ENCODE measurements at places on chromosomes 3 and 15.

GRCh38 chr15:35481992-35482391 lies 64.0 kb downstream of the DPH6 start:
- peak; percentile 48 for DNase-seq

GRCh38 chr3:46974421-46975171 lies 1.9 kb downstream of the CCDC12 start:
- no peak for DNase-seq

DNA sequence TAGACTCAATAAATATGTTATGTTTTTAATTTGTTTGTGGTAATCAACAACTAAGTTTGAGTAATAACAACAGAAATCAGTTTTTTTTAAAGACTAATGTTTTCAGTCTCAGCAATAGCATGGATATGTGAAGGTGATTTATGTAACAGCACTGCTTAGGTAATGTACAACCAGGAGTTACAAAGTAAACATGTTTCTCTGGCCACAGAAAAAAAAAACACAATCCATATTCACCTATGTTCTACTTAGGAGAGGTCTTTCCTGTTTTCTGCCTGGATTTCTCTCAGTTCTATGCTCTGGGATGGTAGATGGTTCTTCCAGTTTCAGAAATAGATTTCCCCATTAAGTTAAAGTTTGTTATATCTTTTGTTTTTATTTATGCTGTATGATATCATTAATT lies 579.4 kb downstream of the SI start:
- peak; percentile 83 for DNase-seq

- no peak for DNase-seq
These were observed 25.4 kb upstream of the SEMA6D start for GRCh38 chr15:47691882-47692281.

- no peak for DNase-seq
These were observed 83.6 kb downstream of the FAIM start for GRCh38 chr3:138692152-138692551.

GRCh38 chr3:32384938-32385337 lies 6.7 kb upstream of the CMTM7 start:
- DNase-seq, result peak; percentile 5

DNA sequence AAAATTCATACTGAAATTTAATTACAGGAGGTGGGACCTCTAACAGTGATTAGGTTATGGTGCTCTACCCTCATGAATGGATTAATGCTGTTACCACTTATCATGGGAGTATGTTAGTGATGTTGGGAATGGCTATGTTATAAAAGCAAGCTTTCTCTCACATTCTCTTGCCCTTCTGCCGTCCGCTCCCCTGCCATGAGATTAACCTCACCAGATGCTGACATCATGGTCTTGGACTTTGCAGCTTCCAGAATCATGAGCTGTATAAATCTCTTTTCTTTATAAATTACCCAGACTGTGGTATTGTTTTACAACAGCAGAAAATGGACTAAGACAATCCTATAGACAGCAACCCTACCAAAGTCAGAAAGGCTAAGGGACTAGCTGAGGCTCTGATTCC lies 884.8 kb downstream of the FHIT start:
- DNase-seq, result no peak

DNA sequence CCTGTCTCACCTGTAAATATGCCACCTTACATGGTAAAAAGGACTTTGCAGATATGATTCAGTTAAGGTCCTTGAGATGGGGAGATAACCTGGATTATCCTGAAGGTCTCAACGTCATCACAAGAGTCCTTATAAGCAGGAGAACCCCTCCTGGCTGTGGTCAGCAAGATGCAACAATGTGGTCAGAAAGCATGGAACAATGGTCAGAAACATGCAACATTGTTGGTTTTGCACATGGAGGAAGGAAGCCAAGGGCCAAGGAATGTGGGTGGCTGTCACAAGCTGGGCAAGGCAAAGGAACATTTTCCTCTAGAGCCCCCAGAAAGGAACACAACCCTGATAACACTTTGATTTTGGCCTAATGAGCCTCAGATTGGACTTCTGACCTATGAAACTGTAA lies 9.4 kb upstream of the SUMF1 start:
- DNase-seq, result no peak

- no peak for DNase-seq
These were observed 588.8 kb upstream of the ADAMTS9 start for GRCh38 chr3:65276551-65276950.

DNA sequence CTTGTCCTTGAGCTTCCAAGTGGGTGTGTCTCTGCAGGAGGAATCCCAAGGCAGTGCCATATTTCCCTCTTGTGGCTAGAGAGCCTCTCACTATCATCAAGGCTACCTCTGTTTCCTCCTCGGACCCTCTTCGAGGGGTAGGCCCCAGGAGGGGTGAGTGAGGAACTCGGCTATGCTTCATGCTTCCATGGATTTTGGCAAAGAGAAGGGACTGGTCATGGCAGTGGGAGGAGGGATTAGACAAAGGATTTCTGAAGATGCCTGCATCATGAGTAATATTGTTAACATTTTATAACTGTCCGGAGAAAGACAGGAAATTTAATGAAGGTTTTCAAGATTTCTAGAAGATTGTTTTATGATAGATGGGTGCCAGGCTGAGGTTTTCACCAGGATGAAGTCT lies 241.5 kb downstream of the CLSTN2 start:
- no peak for DNase-seq

DNA sequence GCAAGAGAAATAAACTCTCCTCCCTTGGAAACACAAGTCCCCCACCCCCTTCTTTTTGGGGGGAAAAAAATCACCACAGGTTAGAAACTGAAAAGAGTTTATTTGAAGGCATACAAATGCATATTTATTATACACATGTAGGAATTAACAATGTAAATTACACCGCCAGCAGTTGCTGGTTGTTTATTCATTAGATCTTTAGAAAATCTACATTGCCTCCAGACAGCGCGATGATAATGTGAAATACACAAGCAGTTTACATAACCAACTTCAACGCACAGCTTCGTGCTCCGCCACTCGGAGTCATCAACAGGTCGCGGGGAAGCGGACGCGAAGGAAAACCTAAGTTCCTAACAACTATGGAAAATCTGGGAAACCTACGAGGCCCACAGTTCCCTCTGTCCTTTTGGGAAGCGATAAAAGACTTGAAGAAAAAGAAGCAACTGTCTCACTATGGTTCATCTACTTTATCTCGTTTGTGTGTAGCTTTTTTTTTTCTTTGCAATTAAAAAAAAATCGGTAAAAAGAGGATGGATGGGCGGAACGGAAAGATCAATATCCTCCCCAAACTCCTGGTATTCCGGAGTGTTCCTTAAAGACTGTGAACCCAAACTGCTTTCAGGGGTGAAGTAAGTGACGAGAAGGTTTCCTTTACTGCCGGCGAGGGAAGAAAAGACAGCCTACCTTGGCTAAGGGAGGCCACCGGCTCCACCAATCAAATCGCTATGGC lies 8.4 kb upstream of the FOXB1 start:
- peak; percentile 57 for DNase-seq

DNA sequence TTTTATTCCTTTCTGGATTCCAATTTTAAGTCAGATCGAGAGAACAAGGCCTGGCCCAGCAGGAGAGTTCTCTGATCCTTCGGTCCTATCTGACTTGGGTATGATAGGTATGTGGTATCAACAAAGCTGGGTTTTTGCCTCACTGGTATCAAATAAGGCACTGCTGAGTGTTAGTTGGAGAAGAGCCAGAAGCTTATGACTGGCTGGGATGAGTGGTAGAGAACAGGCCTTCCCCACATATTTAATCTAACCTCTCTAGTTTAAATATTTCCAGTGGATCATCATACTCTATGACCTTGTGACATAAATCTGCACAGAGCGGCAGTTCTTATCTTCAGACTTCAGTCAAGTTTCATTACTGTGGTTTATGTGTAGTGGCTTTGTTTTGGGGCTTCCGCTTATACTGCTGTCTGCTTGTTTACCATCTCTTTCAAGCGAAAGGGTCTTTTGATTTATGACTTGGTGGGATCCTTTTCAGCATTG lies 164.5 kb downstream of the PTPRG start:
- DNase-seq, result no peak

DNA sequence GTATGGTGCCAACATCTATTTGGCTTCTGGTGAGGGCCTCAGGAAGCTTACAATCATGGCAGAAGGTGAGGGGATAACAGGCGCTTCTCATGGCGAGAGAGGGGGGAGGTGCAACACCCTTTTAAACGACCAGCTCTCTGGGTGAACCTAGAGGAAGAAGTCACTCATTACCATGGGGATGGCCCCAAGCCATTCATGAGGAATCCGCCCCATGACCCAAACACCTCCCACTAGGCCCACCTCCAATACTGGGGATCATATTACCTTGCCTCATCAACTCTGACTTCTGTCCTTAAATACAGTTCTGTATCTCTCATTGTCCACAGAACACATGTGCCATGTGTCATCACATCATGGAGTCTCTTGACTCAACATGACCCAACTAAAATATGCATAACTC lies 37.5 kb upstream of the CLRN1 start:
- DNase-seq, result no peak

DNA sequence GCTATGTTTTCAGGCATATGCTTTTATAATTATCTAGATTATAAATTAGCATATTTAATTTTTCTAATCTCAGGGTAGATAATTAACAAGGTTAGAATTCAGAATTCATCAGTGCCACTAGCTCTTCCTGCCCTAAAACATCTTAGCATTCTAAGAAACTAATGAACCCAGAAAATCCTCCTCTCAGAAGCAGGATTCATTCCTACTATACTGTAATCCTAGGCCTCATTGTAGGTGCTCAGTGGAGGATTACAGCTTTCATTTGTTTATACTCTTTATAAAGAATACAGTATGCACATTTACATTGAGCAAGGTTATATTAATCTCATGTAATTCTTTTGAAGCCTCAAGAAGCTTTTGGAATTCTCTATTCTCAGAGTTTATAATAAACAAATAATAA lies 20.9 kb downstream of the ACAD11 start:
- DNase-seq, result no peak

- no peak for DNase-seq
These were observed 84.7 kb downstream of the AGBL1 start for GRCh38 chr15:86164232-86164898.

- DNase-seq, result peak; percentile 46
These were observed 46.1 kb upstream of the SEMA4B start for GRCh38 chr15:90154861-90155626.

DNA sequence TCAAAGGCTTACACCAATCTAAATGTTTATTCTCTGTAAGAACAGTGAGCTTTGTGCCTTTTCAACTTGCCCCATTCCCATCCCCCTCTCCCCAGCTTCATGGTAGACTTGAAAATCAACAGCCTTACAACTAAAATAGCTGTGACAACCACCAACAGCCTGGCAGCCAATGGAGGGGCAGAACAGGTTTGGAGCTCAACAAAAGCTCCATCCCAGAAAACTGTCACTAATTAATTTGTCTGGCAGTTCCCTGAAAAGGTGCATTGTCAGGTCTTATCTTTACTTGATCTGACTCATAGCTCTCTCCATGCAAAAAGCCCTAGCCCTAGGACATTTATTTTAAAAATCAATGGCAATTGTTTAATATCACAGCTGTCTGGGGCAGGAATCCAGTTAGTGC lies 22.6 kb downstream of the MTHFS start:
- peak; percentile 3 for DNase-seq

DNA sequence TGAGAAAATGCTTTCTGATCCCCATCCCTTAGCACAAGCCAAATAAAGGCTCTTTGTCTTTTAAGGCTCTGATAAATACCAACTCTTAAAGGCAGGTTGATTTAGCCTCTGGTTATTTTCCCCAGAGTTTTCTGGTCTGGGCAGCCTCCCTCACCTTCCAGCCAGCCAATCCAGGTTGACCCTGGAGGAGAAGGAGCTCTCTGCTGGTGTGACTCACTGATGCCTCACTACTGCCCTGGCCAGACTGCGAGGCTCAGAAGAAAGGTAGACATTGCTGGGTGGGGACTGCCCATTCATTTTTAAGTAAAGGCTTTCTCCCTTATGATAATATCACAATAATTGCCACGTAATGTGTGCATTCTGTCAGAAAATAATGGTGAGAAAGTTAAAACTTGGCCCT lies 37.1 kb downstream of the SLCO3A1 start:
- DNase-seq, result no peak

- DNase-seq, result peak; percentile 53
These were observed 16.6 kb upstream of the EXOG start for GRCh38 chr3:38479431-38480092.

GRCh38 chr3:159645874-159646273 lies 342.8 kb upstream of the IL12A start:
- no peak for DNase-seq

DNA sequence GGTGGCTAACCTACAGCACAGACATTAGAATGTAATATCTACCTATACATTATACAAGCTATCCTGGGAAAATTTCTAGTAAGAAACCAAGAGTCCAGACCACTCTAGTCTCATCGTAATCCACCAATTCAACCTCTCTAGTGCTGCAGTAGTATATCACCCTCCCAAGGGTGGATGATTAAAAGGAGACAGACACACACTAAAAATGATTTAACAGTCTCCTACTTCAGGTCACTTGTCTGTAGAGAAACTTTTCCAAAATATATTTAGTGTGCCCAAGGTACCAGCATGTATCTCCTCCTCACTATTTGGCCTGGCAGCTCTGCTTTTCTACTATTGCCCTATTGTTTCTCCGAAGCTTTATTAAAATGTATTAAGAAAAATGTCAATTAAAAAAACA lies 45.0 kb downstream of the ZBTB20 start:
- DNase-seq, result no peak

DNA sequence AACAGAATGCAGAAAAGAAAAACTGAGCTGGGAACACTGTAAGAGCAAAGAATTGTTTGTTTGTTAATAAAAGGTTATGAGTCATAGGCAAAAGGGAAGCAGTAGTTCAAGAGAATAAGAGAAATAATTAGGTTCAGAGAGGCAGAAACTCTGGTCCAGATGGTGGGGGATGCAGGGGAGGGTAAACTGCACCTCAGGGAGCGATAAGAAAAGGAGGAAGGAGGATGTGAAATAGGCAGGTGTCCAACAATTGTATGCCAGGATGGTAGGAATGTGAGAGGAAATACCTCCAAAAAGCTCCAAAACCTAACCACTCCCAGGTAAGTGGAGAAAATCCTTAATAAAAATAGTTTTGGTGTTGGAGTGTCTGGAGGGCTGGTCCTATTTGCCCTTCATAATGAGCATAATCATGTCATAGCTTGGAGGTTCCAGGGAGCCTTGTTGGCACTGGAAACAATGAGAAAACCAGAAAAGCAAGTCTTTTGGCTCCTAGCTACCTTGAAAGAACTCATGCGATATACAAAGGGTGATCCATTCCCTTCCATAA lies 405.4 kb upstream of the TBL1XR1 start:
- DNase-seq, result peak; percentile 84
